ENCODE measurements at places on chromosomes 2 and 18.

DNA sequence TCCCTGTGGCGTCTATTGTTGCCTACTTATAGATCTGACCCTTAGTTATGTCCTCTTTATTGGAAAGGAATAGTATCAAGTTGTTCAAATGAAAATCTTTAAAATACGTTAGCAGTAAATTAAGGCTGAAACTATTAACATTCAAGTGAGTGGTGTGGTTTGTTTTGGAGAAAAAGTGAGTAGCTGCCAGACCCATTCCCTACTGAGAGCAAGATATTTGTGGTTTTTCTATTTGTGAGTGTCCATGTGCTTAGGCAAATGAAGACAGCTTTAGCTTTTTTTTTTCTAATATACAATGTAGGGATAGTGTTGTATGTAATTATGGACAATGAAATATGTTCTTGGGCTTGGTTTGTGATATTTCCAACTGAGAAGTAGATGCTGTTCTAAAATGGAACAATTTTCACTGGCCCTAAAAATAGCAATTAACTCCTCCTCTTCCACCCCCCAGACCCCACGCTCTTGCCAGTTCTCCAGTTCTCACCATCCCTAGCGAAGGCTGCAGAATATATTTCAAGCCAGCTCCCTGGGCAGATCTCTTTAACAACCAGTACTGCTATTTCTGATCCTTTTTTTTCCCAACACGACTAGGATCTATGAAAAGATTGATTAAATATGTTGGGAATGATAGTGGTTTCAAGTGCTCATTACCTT, 83.1 kb downstream of the CCDC85A start:
- DNase-seq, result no peak

GRCh38 chr2:134578316-134578715, 140.5 kb downstream of the TMEM163 start:
- DNase-seq, result no peak

- no peak for DNase-seq
These were observed 1484.5 kb upstream of the ZEB2 start for GRCh38 chr2:146004462-146004861.

DNA sequence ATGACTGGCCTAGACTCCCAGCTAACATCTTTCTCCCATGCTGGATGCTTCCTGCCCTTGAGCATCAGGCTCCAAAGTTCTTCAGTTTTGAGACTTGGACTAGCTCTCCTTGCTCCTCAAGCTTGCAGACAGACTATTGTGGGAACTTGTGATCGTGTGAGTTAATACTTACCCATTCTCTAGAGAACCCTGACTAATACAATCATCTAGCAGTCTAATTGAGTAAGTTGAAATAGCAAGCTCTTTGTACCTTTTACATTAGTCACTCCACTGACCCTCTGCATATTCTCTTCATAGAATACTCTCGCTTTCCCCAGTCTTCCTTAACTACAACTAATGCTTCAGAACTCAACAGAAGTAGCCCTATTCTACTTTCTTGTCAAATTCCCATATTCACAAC, 434.6 kb upstream of the NXPH2 start:
- no peak for DNase-seq

- DNase-seq, result no peak
These were observed 102.2 kb upstream of the ASB18 start for GRCh38 chr2:236366397-236366796.

DNA sequence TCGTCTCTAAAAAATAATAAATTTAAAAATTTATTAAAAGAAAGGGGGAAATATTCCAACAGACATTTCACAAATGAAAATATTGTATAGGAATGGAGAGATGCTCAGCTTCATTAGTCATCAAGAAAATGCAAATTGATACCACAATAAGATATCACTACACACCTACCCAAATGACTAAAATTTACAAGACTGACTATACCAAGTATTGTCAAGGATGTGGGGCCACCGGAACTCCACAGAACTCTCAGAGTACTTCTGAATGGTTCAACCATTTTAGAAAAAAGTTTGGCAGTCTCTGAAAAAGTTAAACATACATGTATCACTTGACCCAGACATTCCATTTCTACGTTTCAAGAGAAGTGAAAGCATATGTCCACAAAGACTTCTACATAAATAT, 163.4 kb downstream of the EHBP1 start:
- no peak for DNase-seq

GRCh38 chr2:225737556-225737955, 338.0 kb downstream of the NYAP2 start:
- no peak for DNase-seq

- no peak for DNase-seq
These were observed 32.4 kb upstream of the IL1R1 start for GRCh38 chr2:102110171-102110570.

DNA sequence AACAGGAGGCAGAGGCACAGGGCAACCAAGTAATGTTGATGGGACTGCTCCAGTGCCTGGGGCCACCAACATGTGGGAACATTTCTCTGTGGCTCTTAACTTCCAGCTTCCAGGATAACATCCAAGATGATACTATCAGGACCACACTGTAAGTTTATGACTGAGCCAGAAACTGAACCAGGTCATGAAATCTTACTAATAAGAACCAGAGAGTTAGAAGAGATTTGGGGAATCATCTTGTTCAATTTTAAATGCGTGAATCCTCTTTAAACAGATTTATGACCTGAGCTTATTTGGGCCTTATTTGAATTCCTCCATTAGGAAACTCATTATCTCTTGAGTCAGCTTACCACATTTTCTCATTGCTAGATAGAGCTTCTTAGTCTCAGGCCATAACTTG, 45.0 kb downstream of the MAP2 start:
- DNase-seq, result no peak

DNA sequence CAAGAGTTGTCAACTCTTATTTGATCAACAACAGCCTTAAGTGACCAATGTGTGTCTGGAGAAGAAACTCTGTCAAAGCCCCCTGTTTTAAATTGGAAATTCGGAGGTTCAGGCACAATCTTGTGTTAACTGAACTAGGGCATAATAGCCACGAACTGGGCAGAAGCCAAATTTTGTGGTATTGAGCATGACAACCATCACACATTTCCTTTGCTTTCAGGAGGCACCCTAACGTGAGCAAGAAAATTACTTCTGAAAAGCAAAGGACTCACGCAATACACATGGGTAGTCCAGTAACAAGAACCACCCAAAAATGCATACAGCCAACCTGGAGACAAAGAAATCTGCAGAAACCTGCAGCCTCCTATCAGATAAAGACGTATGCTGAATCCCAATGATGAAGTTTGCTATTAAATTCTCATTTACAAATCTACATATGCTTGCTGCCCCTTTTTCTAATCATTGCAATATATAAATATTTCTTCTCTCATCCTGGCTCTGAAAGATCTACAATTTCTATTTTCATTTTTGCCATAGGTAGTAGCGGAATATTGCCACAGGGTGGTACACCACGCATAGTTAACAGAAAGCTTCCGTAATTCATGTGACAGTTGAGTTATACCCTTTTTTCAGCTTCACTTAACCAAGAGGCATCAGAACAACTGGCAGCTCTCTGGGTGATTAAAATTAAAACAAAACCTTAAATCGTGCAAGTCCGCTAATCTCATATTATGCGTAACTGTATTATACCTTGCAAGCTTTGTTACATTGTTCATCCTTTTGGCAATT, 495.8 kb downstream of the NRXN1 start:
- no peak for DNase-seq

DNA sequence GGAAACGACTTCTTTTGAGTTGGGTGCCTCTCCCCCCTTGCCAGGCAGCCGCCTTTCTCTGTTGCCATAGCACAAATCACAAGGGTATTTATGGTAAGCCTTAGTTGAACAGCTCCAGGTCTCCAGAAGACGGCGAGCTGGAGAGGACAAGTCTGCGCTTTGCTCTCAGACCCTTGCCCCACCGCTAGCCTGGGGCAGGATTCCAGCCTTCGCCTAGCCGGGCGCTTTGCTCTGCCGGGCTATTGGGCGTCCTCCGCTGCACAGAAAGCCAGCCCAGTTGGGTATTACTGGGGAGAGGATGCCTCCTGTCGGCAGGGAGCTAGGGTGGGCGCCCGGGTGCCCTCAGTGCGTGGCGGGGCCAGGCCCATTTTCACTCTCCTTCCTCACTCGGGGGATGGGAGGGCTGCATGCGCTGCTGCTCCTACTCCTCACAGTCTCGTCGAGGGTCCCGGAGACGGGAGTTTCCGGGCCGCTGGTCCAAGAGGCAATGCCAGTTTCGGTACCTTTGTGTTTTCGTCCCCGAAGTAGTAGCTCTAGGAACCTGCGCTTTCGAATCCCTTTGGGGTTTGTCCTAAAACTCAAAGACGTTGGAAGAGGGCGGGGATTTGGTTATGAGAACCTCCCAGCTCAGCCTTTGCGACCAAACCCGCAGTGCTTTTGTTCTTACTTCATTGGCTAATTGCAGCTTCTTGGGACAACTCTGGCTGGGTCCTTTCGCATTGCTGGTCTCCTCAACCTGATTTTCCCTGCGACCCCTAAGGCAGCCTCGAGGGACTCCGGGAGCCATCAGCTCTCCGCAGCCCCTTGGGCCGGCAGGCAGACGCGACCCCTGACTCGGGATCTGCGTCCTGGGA, 3.6 kb upstream of the DLX2 start:
- DNase-seq, result no peak

All from stimulated activated CD4-positive, alpha-beta T cell treated with anti-CD3 and anti-CD28 coated beads, Interleukin-1b, Interleukin-23, amount 100 ng/mL, for 4 hours (primary cell).